ENCODE measurements at places on chromosomes 4 and X.

DNA sequence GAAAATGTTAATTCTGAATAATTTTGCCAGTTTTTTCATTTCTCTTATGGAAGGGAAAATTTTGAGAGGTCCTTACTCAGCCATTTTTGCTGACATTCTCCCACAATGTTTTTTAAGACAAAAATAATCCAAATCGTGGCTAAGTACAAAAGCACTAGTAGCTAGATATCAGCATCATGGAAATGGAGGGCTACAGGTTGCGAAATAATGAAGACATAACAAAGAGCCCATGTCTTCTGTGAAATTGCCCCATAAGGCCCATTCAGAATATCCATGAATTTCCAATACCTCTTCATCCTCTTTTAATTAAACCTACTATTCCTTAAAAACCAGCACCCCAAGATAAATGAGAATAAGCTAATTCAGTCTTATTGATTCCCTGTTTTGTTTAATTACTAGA is 107.4 kb downstream of the HNRNPD start:
- no peak for DNase-seq

DNA sequence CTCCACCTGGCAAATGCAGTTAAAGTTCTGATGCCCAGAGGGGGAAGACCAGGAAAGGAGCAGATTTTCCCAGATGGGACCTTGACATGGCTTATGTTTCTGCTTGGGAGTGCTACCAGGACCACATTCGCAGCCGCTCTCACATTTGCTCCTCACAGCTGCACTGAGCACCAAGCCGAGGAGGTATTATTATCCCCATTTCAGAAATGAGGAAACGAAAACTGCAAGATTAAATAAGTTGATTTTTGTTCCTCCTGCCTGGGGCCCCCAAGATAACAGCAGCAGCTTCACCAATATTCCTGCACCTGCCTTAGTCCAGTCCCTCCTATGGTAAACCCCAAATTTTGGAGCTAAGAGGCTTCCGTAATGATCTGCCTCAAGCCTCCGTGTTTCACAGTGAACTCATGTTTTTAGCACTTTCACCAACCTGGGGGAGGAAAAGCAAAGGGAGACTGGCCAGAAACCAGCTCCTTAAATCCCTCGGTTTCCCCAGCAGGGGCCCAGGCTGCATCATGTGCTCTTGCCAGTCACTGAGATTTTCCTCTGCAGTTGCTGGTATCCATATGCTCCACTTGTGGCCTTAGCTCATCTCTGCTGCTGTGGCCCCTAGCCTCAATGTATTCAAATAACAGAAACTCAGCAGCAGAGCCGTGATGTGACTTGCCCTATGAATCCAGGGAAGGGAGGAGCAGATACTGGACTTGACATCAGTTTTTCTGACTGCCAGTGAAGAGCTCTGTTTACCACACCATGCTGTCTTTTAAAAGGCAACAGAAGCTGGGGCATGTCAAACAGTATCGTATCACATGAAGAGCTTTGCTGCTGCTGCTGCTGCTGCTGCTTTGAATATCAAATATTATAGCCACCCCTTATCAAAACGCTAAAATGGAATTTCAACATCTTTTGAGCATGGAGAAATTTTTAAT is 95.5 kb upstream of the KLHL13 start:
- no peak for DNase-seq

- peak; percentile 78 for DNase-seq
Observed at GRCh38 chr4:128574706-128575105, 234.8 kb upstream of the JADE1 start.

DNA sequence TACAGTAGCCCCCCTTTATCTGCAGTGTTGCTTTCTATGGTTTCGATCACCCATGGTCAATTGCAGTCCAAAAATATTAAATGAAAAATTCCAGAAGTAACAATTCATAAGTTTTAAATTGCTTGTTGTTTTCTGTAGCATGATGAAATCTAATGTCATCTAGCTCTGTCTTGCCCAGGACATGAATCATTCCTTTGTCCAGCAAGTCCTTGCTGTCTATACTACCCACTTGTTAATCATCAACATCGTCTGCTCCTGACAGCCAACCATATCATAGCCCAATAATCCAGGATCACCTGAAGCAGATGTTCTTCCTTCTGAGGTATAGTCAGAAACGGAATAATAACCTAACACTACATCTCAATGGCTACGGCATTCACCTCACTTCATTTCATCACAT is 79.8 kb downstream of the ADAMTS3 start:
- DNase-seq = no peak

GRCh38 chrX:34467437-34467836 is 189.6 kb downstream of the TMEM47 start:
- no peak for DNase-seq

DNA sequence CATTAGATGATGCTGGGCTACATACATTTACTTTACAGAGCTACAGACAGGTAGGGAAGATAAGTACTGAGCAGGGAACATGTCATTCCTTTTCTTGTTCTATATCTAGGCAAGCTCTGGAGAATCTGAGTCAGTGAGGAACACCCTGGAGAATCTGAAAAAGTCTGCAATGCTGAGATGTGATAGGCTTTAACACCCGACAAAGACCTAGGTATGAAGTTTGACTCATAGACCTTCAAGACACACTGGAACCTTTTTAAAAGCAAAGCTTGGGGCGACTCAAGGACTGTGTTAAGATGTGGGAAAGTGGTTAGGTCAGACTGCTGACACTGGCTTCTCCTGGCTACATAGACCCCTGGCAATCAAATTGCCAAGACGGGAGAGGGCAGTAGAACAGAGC is 42.8 kb downstream of the OSTC start:
- no peak for DNase-seq

DNA sequence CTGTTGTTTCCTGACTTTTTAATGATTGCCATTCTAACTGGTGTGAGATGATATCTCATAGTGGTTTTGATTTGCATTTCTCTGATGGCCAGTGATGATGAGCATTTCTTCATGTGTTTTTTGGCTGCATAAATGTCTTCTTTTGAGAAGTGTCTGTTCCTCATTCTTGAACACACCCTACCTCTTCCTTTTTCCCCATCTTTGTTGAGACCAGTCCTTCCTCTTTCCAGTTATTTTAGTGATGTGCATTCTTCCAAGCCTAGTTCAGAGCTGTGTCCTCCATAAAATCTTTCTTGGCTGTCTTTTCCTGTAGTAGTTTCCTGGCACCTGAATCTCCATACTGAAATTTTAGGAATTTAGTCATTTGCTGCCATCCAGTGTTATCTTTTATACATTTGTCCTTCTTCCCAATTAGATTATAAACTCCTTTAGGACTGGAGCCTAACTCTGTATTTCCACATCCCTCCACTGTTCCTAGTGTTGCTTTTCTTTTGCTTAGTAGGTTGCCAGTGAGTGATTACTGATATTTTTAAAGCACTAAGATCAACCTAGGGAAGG is 11.4 kb downstream of the FHIP1A start:
- no peak for DNase-seq

DNA sequence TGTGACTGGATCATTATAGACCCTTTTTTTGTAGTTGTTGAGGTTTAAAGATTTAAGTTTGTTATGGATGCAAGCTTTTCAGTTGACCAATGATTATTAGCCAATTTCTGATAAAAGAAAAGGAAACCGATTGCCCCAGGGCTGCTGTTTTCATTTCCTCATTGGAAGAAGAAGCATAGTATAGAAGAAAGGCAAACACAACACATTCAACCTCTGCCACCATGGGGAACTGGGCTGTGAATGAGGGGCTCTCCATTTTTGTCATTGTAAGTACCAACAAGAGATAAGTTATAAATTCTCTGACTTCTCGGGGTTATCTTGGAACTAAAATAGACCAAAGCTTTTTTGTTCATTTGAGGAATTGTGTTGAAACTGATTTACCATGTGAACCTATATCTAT is at the start of gene CYBB:
Gene CYBB (plus strand): TSS at position 203 of the 400 bp plus-strand sequence. CDS start 19 bp downstream, at position 222.
- no peak for DNase-seq

GRCh38 chr4:109967798-109968520 is 55.3 kb downstream of the EGF start:
- no peak for DNase-seq

DNA sequence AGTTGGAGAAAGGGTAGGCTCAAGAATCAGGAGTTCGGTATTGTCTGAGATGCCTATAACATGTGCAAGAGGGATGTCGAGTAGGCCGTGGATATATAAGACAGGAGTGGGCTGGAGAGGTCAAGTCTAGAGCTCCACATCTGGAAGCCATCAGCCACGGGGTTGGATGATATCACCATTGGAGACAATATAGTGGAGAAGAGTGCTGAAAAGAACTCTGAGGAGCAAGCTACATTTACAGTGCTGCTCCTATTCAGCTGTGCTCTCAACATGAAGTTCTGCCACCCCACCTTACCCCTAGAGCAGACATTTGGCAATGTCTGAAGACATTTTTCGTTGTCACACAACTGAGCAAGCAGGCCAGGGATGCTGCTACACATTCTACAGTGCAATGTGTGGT is 20.9 kb upstream of the PLAC1 start:
- DNase-seq = no peak

- DNase-seq = no peak
Observed at GRCh38 chr4:1307951-1308735, 18.5 kb downstream of the MAEA start.

- no peak for DNase-seq
Observed at GRCh38 chrX:13463608-13464007, 105.8 kb upstream of the EGFL6 start.

- no peak for DNase-seq
Observed at GRCh38 chrX:115017455-115017854, at the start of gene IL13RA2. IL13RA2 (minus strand) TSS chrX:115017616; CDS start chrX:115017269, 347 bp downstream.
